Caudate nucleus (tissue), 63 donors: ENCODE measurements at places on chromosomes 1 and 21.

DNA sequence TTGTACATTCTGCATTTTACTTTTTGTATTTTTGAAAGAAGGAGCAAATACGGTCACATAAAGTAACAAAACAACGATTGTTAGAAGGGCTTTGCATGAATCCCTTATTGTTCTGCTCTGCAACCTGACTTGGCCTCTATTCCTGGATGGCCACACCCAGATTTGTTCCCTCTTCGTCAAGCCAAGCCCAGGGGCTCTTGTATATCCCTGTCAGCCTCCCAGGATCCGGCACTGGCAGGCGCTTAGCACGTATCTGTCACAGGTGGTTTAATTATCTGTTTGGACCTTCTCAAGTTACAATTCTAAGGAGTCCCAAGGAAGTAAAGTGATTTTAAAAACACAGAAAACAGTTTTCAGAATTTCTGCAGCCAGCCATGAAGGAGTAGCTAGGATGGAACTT is 28.0 kb downstream of the CRYAA start:
- no peak for DNase-seq

GRCh38 chr21:15894596-15894995 is 164.8 kb downstream of the USP25 start:
- no peak for DNase-seq

GRCh38 chr1:156746728-156747631 is 4.5 kb downstream of the HDGF start:
- peak; percentile 40 for DNase-seq

DNA sequence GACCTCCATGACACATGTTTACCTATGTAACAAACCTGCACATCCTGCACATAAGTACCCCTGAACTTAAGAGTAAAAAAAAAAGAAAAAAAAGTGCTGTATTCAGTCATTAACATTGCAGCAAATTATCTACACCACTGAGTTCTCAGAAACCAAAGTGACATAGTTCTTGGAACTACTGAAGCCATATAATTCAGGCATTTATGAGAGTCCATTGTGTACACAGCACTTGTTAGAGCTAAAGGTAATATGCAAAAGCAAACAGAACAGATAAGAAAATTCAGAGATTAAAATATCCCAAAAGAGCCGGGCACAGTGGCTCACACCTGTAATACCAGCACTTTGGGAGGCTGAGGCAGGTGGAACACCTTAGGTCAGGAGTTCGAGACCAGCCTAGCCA is 38.0 kb downstream of the F5 start:
- no peak for DNase-seq

DNA sequence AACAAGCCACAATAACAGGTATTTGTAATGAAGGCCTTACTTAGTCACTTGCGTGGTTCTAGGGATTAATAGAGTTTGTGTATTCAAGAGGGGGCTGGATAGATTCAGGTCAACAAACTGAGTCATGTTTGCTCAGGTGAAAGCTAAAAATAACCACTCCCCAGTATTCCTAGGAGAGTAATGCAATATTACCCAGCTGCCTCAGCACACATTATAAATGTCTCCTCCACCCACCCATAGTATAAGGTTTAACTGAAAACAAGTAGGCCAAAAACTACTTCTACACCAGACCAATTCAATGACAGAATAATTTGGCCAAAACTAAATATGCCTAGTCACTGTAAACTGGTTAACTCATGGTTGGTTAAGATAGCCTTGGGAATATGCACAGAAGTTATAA is 34.4 kb downstream of the WLS start:
- no peak for DNase-seq

DNA sequence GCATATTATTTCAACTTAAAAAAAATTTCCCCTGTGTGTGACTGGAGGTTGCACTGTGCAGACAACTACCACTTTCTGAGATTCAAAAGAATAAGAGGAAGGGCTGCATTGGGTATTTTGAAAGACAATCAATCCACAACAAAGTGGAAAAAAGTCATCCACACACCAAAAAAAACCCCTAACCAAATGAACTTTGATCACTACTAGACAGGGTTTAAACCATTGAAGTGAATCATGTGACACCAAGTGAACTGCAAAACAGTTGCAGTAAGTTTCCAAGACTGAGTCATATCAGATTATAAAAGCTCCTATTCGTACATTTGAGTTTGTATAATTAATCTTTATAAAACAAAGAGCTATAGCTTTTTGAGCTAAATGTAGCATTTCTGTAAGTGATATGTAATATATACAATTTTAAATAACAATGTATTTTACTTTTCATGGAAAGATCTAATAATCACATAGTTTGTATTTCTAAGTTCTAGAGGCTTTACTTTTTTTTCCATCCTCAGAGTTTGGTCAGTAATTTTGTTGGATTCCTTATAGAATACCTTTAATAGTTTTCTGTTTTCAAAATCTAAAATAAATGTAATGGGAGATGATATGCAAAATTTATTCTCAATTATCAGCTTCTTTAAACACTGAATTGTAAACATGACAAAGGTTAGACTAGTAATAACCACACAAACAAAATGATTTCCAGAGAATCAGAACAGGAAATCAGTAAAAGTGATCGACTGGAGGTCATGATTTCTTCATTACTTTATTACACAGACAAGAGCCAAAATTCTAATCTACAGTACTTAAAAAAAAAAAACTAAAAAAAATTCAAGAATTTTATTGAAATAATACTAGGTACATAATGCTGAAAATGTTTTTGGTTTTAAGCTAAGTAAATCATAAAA is 50.5 kb upstream of the GFI1 start:
- no peak for DNase-seq

GRCh38 chr1:101769520-101769919 is 227.2 kb downstream of the OLFM3 start:
- DNase-seq, result no peak

GRCh38 chr21:25412100-25412499 is 195.2 kb downstream of the MRPL39 start:
- DNase-seq, result no peak
